ENCODE measurements at places on chromosomes 6 and 20.

DNA sequence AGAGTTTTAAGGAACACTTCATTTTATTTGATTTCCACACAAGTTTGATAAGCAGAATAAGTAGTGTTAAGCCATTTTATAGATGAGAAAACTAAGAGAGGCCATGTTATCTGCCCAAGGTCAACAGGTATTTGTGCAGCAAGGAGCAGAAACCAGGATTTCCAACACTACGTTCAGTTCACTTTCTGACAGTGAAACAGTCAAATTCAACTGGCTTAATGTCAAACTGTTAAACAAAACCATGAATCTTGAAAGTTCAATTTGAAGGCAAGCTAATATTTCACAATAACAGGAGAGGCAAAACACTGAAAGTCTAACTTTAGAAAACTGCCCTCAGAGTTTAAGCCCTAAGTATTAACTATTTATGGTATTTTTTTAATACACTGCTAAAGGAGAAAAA is 32.6 kb downstream of the DTNBP1 start:
- no peak for DNase-seq

DNA sequence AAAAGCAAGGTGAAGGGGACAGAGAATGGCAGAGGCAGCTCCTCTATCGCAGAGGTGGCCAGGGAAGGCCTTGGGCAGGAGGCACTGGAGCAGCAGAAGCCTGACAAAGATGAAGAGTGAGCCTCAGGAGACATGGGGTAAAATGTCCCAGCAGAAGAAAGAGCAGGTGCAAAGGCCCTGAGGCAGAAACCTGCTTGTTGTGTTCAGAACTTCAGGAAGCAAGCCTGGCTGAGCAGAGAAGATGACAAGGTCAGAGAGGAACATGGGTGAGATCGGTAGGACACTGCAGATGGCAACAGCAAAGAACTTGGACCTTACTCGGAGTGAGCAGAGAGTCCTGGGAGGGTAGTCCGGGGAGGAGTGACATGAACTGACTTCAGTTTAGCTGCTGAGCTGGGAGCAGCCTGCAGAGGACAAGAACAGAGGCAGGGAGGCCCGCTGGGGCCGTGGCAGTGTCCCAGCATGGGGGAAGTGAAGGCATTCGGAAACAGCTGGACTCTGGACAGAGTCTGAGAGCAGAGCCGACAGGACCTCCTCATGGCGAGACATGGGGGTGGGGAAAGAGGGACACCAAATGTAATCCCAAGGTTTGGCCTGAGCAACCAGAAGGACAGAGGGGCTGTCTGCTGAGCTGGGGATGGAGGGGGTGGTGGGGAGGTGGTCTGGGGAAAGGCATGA is 106.3 kb downstream of the PREX1 start:
- no peak for DNase-seq

DNA sequence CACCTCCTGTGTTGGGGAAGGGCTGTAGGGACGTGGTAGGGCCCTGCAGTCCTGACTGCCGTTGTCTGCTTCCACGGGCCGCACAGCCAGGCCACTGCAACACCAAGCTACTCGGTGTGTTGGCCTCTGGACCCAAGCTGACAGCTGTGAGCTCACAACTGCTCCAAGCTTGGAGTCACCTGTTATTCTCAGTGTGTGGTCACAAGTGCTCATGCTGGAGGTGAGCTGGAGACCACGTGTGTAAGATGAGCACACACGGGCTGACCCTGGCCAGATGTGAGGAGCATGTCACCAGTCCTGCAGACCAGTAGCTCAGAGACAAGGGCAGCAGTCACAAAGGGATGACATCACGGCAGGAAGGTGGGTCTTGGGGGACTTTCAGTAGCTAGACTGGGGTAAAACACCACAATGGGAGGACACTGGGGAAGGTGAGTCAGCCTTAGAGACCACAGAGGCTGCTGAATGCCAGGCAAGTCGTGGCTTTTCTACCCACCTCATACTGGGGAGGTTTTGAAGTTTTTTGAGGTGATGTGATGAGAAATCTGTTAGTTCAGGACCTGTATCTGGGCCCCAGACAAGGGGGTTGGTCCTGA is 87.3 kb downstream of the FAM120B start:
- no peak for DNase-seq

DNA sequence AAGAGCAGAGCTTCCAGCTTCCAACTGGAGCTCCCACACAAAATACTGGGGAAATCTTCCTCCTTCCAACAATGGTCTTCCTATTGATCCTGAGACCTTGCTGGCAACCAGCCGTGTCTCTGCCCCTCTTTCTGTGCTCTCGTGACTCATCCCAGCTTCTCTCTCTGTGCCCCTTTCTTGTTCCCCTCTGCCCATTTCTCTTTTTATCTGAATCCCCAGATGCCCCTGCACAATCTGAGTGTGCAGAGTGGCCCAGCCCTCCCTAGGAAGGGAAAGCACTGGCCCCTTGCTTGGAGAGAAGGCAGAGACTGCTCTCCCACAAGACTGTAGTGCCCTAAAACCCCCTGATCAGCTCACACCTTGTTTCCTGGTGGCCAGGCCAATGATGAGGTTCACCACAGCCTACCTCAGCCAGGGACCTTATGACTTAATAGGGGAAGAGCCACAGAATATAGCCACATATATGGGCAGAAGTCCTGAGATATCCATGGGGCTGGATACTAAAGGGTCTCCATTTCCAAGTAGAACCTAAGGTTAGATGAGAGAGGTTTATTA is 23.1 kb upstream of the MAS1L start:
- DNase-seq, result no peak

DNA sequence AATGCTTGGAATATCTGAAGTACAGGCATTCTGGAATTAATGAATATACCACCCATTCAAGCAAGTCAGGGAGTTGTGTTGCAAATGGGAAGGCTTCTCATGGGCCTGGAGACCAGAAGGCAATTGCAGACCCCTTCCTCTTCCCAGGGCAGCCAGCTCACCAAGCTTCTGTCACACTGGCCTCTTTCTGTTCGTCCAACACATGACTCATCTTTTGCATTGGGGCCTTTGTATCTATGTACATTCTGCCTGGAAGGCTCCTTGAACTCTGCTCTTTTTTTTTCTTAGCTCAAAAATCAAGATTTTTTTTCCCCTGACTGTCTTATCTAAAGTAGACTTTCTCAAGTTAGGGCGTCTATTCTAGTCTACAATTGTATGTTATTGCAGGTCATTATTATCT is 132.9 kb upstream of the MYLIP start:
- no peak for DNase-seq

DNA sequence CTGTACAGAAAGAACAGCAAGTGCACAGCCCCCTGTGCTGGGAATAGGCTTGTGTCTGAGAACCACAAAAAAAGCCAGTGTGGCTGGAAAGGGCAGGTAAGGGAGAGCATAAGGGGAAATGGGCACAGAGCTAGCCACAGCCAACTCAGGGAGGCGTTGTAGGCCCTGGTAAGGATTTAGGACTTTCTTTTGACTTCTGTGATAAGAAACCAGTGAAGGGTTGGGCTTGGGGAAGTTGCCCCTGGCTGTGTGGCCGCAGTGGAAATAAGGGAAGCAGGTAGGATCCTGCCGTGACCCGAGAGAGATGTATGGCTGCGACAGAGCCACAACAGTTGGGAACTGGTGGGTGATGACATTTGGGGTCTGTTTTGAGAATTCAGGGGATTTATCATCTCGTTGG is 30.0 kb upstream of the PHACTR2 start:
- no peak for DNase-seq

DNA sequence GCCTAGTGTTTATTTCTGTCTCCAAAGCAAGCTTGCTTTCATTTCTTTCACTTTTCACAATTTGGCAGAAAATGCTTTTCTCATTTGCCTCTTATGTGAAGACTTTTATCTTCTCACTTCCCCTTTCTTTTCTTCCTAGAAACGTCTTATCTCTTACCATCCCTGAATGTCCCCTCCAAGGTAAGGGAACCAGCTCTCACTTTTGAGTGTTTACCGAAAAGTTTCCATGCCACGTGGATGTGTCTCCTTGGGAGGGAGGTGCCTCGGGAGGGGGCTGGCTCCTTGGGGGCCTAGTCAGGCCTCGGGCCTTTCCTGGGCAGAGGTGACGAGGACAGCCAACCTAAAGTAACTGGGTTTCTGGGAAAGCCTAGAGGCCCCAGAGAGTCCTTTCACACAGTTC is 127.4 kb downstream of the CD24 start:
- DNase-seq, result no peak

GRCh38 chr20:62656197-62656918 is 14.1 kb downstream of the SLCO4A1 start:
- DNase-seq, result no peak

- peak; percentile 95 for DNase-seq
Observed at GRCh38 chr20:57698116-57698866, 11.5 kb downstream of the PMEPA1 start.

GRCh38 chr6:159063549-159063948 is 18.8 kb upstream of the TAGAP start:
- no peak for DNase-seq

DNA sequence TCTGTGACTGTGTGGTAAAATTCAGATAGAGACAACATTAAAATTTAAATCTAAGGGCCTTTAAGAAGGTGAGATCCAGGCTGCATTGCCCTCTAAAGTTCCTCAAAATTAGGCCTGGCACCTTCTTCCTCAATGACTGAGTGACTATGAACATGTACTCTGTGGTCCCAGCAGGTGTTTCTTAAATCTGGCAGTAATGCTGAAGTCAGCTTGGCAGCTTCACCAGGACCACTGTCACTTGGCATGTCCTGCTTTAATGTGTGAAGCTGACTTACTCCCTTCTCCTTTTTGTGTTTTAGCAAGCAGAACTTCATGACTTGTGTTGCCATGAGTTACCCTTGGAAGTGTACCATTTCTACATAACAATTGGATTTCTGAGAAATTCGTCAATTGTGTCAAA is 141.7 kb downstream of the NKAIN2 start:
- DNase-seq, result no peak

DNA sequence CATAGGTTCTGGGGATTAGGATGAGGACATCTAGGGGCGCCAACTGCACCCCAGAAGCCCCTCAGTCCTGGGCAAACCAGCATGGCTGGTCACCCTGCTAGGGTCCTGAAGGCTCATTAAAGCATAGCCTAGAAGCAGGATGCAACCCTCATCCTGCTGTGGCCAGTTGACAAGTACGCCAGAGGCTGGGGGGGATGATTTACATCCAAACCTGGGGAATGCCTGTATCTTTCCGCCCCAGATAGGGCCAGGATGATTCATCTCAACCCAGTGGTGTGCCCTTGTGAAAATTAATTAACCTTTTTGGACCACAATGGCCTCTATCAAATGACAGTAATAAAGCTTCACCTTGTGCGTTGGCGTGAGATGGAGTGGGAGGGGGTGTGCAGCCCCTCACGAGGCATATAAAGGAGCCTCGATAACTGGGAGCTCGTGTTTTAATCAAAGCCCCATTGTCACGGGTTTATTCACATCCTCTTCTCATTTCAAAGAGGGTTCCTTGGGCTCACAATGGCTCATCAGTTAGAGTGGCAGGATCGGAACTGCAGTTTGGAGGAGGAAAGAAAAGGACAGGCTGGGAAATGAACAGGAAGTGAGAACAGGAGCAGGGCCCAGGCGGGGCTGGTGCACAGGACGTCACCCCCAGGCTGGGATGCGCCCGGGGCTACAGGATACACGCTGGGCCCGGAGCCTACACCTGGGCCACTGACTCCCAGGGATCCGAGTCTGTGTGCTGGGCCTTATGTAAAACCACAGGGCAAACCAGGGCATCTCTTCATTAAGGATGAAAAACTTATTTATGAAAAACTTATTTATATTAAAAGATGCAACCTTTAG is 121.8 kb upstream of the PHACTR3 start:
- DNase-seq, result no peak

DNA sequence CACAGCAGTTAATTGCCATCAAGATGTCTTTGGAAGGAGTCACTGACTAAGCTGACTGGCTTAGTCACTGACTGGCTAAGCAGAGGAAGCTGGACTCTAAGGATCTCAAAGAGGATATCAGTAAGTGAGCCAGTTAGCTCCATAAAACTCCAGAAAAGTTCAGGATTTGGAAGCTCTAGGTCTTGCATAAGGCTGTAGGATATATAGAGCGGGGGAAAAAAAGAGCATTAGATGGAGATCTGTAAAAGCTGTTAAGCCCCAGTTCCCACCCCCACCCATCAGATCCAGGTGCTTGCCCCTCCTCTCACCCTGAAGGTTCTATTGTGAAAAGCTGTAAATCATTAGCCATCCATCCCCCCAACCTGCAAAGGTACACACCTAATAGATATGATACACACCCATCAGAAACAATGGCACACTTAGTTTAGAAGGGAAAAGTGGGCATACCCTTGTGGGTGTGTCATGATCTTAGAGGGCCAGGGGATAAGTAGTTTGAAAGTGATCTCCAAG is 32.2 kb downstream of the CARMIL1 start:
- DNase-seq, result peak; percentile 62

DNA sequence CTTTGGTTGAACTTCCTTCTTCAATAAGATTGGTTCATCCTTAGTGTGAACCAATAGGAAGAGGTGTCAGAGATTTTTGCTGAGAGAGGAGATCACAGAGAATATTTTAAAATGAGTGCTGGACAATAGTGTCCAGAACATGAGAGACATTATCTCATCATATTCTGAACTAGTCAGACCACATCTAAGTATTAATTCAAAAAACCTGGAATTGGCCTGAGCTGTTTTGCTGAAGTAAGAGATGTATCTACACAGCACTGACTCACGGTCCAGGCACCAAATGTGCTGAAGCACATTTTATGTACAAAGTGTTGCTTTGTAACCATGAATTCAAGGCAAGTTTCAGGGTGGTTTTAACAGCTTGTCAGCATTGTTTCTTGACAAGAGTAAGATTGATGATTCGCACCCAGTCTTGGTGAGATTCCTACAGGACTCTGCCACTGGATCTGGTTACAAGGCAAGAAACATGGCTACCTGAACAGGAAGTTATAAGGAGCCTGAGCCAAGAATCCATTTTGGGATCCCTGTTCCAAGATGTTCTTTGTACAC is 178.2 kb upstream of the HEY2 start:
- DNase-seq, result no peak

GRCh38 chr6:28643017-28643740 is 117.5 kb downstream of the GPX5 start:
- DNase-seq, result no peak
